Activated T-cell treated with anti-CD3 and anti-CD28 coated beads for 1 hour (primary cell): ENCODE measurements at places on chromosomes 16 and 17.

- DNase-seq: no peak
Measured at GRCh38 chr17:34974794-34975785, 5.2 kb upstream of the LIG3 start.

GRCh38 chr16:73028263-73028662, 19.7 kb downstream of the ZFHX3 start:
- DNase-seq: no peak

GRCh38 chr17:45164734-45165269, 3.1 kb downstream of the HEXIM2 start:
- DNase-seq: no peak

GRCh38 chr16:12576878-12577277, 226.8 kb downstream of the CPPED1 start:
- no peak for DNase-seq

DNA sequence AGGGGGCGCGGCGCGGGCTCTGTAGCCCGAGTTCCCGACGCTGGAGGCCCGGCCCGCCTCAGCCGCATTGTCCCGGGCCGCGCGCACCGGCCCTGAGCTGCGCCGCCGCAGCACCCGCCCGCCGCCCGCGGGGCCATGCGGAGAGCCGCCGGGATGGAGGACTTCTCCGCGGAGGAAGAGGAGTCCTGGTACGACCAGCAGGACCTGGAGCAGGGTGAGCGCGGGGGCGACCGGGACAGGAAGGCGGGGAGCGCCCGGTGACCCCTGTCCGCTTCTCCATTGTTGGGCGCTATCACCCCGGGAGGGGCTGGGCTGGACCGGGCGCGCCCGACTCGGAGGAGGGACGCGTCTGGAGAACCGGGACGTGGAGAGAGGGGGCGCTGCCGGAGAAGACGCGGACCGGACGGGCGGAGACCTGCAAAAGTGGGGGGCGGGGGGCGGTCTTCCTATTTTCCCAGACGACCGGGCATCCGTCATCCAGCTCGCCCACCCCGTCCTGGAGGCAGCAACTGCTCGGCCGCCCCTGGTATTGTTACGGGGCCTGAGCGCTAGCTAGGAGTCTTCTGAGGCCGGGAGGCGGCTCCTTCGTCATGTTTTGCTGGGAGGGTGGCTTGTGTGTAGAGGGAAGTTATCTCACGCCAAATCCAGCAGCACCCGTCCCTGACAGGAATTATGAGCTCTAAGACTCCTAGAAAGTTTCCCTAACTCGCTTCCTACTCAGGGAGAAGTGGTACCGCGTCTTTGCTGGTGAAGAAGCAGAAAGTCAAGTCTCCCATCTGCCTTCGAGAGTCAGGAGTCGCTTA, 678 bp downstream of the CDR2L start:
- DNase-seq: no peak

DNA sequence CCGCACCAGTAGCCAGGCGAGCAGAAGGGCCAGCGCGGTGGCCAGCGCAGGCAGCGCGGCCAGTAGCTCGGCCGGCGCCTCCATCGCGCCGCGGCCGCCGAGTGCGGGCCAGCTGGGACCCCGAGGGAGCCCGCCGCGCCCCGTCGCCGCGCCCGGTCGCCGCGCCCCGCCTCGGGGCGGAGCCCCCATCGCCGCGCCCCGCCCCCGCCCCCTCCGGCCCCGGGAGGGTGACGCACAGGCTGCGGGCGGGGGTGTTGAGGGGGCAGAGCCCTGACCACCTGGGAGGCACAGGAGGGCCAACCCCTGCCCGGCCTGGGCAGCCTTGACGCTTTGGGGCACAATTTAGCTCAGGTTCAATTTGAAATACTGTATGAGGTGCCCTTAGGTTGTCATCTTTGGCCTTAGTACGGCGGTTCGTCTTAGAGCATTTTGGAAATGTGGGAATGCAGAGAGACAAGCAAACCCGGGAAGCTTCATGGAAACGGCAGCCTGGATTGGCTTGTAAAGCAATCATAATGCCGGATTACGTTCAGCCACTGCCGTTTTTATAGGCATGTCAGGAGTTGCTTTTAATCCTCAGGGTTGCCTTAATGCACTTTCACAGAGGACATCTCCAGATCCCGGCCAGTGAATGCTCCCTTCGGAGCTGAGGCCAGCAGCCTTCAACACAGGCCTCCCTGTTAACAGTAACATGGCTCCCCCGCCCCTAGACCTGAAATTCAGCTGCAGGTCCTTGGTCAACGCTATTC, at the start of gene MXRA7:
Gene MXRA7 (minus strand): TSS at position 103 of the 749 bp plus-strand sequence. CDS start 19 bp downstream, at position 84.
- peak; percentile 52 for DNase-seq

GRCh38 chr16:27547134-27547533, 2.6 kb downstream of the GTF3C1 start:
- no peak for DNase-seq
